ENCODE measurements at places on chromosomes 2 and 18.

DNA sequence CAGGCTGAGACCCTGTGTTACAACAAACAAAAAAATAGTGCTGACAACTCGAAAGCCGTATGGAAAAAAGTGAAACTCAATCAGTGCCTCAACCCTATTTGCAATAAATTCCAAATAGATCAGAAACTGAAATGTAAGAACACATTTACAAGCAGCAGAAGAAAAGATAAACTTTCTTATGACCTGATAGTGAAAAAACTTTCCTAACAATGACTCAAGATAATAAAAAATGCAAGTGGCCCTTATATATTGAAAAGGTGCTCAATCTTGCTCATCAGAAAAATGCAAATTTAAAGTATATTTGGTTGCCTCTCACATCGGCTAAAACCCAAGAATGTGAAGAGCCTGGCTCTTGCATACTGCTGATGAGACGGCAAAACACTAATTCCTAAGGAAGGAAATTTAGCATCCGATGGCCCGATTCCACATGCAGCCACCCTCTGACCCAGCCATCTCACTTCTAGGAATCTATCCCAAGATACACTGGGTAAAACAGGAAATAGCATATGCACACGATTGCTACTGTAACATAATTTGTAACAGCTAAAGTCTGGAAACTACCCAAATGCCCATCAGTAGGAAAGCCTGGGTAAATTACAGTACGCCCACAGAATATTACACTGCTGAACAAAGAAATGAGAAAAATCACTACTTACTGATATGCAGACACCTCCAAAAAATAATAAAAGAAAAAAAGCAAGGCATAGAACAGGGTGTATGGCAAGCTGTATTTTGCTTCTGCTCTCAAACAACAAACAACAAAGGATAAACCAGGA is 56.8 kb downstream of the HDLBP start:
- no peak for DNase-seq

DNA sequence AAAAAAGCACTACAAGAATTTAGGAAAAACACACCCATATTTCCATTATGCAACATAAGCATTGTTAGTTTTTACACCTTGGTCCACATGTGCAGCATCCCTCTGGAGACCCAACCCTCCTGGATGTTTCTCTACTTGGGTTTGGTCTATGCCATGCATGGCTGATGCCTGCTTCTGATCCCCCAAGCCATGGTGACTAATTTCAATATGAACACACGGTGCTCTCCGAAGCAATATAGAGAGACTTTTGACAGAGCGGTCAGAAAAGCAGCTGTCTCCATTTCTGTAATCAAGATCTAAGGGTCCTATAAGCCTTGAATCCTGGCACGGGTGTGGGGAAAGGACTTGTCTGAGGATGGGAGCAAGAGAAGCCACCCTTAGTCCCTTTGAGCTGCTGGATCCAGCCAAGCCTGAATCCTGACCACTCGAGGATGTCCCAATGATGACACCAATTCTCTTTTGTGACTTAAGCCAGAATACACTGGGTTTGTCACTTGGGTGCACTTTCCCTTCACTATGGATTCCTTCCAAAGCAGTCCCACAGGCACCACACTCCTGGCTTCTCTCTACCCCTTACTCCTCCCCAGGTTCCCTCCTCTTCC is 91.5 kb downstream of the ACTR2 start:
- DNase-seq: no peak

DNA sequence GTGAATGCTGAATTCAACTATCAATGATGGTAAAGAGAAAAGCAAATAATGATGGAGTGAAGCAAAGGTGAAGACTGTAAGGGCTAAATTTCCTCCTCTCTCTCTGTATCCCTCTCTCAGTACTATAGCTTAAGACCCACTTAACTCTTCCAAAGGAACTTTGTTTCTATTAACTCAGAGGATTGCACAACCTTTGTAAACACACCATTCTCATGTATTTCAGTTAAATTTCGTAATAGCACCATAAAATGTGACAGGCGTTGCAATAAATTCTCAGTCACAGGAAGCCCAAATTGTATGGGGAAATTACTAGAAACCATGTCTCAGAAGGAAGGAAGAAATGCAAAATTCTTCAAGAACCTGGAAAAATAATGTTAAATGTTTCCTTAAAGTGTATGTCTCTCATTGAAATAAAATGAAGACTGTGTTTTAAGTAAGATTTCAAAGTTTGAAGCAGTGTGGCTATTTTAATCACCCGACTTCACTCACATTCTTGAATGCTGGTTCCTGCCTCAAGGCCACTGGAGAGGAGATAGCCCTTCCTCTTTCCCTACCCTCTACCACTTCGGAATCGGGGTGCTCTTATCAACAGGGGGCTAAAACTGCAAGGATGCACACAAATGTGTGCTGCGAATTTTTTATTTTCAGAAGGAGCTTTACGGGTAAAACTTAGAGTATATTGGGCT is 112.1 kb downstream of the FTCDNL1 start:
- DNase-seq: no peak

- DNase-seq: no peak
Measured at GRCh38 chr18:3453540-3454364, 3.8 kb downstream of the TGIF1 start.

DNA sequence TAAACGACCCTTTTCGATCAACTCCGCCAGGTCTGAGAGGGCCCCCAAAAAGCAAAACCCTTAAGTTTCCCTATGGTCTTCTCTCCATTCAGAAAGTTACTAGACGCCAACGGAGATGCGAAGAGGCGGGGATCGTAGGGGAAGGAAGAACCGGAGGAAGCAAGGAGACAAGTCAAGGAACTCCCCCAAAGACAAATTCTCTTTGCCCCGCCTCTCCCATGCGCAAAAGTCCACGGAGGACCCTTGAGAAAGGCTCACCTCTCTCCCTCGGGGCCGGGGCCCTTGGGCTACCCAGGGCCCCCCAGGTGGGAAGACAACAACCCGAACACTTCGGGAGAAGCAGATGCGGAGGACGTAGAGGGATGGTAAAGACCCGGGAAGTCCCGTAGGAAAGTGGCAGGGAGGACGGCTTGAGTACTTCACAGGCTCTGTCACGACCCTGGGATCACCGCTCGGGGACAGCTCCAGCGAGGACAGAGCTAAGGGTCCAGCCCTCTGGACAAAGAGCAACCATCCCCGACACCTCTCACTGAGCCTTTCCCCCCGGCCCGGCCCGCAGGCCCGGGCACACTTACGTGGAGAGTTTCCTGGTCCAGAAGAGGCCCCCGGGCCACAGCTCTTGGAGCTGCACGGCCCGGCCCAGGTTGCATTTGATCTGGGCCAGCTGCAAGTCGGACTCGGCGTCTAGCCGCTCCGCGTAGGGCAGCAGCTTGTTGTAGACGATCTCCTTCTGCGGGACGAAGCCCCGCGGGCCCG is 647 bp downstream of the PSME4 start:
- no peak for DNase-seq

GRCh38 chr2:237574467-237574866 is 8.1 kb downstream of the PRLH start:
- DNase-seq: no peak

DNA sequence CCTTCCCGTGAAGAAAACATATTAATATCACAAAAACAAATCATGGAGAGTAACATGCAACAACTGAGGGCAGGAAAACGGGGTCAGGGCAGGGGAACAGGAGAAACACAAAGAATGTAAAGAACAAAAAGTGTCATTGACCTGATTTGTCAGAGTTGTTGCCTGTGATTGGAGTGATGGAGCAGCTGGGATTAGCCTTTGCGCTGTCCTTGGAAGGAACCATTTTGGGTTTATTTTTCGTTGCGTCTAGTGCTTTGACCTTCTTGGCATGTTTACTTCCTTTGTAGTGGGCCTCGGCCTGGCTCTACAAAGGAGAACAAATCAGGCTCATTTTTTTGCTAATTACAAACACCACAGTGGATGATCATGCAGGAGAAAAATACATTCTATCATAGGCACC is 218.5 kb upstream of the SESTD1 start:
- no peak for DNase-seq

- no peak for DNase-seq
Measured at GRCh38 chr2:206814498-206814897, 49.1 kb downstream of the FASTKD2 start.

- DNase-seq: no peak
Measured at GRCh38 chr2:73156539-73157124, 43.9 kb upstream of the RAB11FIP5 start.
